ENCODE measurements at places on chromosomes 3 and 15.

DNA sequence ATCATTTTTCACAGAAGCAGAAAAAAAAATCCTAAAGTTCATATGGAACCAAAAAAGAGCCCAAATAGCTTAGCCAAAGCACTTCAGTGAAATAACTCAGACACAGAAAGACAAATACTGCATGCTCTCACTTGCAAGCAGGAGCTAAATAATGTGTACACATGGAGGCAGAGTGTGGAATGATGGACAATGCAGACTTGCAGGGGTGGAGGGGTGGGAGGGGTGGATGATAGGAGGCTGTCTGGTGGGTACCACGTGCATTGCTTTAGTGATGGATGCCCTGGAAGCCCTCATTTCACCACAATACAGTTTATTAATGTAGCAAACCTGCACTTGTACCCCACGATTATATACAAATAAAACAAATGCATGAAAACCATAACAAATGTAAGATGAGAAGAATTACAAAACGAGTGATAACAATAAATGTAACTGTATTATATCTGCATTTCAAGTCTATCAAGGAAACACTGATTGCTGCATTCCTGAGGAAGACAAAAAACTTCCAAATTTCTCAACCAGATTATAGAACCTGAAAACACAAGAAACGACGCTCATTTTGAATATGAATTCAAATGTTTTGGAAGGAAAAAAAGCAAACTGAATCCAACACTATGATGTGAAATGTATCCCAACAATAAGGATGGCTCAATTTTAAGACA is 96.5 kb downstream of the DLG1 start:
- no peak for DNase-seq

- DNase-seq, result no peak
Observed at GRCh38 chr3:139505829-139506386, 29.6 kb upstream of the RBP2 start.

GRCh38 chr3:48984663-48985062 is 5.4 kb upstream of the P4HTM start:
- DNase-seq, result no peak

GRCh38 chr3:99925584-99926230 is 108.0 kb downstream of the CMSS1 start:
- DNase-seq, result no peak

GRCh38 chr3:13879946-13880810 is at the start of gene WNT7A:
Gene WNT7A (minus strand): TSS chr3:13880071. CDS start chr3:13879816, 255 bp downstream.
- no peak for DNase-seq

- DNase-seq, result no peak
Observed at GRCh38 chr3:69948246-69948862, 51.2 kb upstream of the SAMMSON start.

GRCh38 chr15:91243826-91244225 is 143.8 kb downstream of the SV2B start:
- no peak for DNase-seq

DNA sequence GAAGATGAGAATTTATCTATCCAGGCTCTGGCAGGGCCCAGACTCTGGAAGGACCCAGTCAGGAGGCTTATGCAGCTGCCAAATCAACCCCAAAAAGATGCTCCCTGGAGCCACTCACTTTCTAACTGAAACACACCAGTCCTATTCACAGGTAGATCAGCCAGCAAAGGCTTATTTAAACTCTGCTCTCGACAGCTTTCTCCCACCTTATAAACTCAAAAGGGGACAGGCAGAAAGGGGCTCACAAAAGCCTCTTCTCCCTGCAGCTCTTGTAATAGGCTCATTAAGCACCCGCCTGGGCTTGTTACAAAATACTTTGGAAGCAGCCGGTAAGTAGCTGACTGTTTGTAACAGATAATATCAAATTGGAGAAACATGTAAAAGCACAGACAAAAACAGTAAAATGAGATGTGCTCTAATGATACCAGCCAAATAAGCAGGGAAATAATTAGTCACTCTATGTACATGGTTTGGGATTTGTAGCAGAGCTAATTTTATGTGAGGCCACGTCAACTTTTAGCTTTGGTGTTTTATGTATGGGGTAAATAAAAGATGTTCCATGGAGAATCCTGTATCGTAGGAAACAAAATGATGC is 213.8 kb downstream of the NR2F2 start:
- DNase-seq, result no peak

DNA sequence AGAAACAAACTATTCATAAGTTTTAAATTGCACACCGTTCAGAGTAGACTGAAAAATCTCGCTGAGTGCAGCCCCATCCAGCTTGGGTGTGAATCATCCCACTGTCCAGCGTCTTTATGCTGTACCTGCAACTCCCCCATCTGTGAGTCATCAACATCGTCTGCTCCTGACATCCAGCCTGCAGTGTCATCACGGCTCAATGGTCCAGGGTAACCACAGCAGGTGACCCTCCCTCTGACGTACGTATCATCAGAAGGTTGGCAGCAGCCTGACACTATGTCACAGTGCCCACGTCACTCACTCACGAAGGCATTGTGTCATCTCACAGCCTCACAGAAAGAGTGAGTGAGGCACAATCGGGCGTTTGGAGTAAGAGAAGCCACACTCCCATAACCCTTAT is 65.2 kb downstream of the TPRA1 start:
- no peak for DNase-seq

DNA sequence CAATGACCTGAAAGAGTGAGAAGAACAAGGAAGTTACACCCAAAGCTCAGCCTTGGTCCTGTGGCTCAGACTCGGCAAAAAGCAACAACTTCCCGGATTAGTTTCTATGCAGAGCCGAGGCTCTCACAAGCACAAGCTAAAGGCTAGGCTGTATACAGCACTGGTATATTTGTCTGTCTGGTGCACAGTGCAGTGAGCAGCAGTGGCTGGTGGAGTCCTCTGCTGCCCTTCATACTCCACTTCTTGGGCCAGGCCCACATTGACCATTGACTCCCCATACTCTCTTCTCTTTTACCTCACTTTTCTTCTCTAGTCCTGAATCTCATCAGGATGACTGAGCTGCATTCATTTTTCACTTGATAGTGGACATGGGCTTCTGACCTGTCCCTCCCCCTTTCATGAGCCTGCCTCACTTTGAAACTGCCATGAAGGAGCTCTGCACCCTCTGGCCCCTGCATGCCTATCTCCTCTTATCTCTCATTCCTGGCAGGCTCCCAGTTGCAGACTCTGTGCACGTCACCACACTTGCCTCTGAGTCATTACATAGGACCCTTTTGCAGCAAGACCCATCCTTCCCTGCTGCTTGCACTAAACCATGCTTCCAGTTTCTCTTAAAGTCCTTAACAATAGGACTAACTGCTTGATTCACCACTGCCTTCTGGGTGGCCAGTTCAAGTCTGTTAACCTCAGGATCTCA is 379.3 kb downstream of the NTRK3 start:
- DNase-seq, result no peak
